ENCODE measurements at places on chromosomes 2 and 18.

GRCh38 chr2:129881786-129882396, 97.6 kb upstream of the RAB6C start:
- no peak for DNase-seq

GRCh38 chr2:9699139-9700108, 68.6 kb upstream of the YWHAQ start:
- no peak for DNase-seq

DNA sequence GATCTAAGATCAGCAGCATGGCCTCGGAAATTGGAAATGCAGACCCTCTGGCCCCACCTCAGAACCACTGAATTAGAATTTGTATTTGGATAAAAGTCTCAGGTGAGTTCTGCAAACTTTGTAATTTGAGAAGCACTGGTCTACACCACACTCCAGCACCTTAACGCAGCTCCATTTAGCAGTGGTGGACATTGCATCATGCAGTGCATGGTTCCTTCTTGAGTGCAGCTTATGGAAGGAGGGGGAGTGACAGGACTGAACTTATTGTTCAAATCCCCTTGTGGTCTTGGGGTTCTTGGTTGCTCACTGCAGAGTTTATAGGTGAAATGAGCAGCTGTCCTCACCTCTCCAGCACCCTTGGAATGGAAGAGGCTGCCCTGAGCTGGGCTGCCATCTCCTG, 17.4 kb upstream of the STEAP3 start:
- no peak for DNase-seq

DNA sequence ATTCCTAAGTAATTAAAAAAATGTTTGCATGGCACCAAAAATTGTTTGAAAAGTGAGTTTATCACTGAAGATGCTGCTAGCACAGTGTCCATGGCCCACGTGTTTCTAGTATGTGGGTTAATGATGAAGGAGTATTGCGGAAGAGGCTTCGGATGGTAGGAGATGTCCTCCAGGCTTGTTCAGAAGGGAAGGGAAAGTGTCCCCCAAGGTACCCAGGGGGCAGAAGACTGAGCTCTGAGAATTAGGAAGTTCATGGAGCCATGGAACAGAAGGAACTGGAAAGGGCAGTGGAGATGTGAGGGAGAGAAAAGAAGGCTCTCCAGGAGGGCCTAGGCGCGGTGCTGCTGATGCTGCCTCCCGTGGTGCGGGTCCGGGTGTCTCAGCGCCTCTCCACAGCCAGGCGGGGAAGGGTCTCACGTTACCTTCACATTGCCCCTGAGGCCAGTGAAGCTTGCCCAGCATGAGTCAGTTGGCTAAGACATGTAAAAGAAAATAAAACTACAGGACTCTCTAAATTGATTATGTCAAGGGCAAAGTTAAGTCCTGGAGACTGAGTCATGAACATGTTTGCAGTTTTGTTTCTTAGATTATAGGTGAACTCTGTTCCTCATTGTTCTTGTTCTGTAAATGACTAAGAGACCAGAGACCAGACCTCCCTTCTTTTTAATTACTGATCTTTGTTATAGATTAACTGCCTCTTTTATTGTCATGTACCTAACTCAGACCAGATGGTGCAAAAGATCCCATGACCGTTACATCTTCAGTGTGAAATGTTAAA, 89.0 kb downstream of the MTCL1 start:
- no peak for DNase-seq

- no peak for DNase-seq
Observed at GRCh38 chr2:168767258-168767657, 35.2 kb upstream of the NOSTRIN start.

DNA sequence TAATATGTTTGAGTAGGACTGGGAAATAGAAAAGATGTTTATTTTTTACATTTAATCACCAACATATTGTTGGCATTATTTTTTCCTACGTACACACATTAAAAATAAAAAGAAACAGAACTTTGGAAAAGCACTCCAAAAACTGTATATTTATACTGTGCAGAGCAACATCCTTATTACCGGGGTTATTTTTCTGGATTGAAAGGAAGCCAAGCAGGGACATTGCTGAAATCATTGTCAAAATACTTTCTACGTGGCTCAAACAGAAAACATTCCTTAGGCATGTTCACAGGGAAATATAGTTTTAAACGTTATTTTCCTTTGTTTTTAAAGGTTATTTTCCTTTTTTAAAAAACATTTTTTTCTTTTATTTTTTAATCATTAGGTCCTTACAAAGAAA, 315.0 kb upstream of the SMIM21 start:
- no peak for DNase-seq

DNA sequence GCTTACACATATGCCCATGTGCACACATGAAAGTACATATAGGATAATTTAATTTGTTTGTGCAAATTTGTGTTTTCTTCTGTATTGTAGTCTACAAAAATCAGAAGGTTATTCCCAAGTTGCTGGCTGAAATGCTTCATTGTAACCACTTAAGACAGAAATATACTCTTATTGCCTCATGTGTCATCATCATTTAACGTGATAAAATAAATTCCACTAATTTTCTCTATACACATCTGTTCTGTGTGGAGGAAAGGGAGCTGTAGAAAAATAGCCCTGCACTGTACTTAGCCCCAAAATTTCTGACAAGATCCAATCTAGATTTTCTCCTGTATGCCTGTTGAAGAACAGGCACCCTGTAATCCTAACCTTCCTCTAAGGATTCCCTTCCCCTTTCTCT, 20.4 kb upstream of the NR4A2 start:
- DNase-seq, result no peak

DNA sequence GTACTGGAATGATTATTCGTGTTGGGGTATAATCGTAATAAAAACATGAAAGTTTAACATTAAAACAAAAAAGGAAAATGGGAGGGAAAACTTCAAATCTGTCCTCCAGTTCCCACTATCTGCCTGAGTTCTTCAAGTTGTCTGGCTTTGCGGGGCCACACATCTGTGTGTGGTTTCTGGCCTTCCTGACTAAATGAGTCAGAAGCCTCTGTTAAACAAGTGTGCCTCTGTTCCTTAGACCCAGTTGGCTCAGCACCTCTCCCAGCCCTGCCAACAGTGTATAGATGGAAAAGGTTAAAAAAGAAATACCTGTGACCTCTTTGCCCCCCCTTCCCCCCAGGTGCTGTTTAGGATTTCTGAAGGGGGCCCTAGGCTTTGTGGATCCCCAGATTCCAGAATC, 30.2 kb downstream of the XDH start:
- no peak for DNase-seq

DNA sequence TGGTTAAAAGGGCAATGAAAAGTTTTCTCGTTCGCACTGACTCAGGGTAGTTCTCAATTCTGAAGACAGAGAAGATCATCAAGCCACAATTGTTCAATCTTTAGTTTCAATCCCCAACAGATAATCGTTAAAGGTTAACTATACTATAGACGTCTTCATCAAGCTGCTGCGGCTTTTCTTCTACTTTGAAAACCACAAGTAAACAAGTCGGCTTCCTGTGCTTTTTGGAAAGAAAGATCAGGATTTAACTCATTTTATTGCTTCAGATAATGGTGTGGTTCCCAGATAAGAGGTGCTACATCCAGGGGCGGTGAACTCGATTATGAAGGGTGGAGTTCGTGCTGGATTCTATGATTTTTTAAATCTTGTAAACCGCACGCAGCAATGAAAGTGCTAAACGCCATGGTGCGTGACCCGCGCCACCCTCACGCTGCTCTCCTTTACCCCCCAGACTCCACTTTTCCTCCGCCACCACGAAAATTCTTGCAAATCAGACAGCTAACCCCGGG, 545 bp upstream of the CDCA7 start:
- no peak for DNase-seq

- no peak for DNase-seq
Observed at GRCh38 chr2:58714238-58714637, 473.1 kb upstream of the FANCL start.

- no peak for DNase-seq
Observed at GRCh38 chr2:8049851-8050571, 631.8 kb upstream of the ID2 start.

- DNase-seq, result peak; percentile 83
Observed at GRCh38 chr2:67397143-67397986, at the start of gene ETAA1. TSS of gene ETAA1 (plus strand) at chr2:67397333. CDS start at chr2:67397449, 116 bp downstream.

- no peak for DNase-seq
Observed at GRCh38 chr18:73677450-73677849, 470.2 kb downstream of the FBXO15 start.

GRCh38 chr2:139369423-139370409, 589.5 kb upstream of the NXPH2 start:
- no peak for DNase-seq

- DNase-seq, result no peak
Observed at GRCh38 chr18:35717182-35717581, 135.6 kb downstream of the GALNT1 start.
